ENCODE measurements at places on chromosomes 2 and 18.

DNA sequence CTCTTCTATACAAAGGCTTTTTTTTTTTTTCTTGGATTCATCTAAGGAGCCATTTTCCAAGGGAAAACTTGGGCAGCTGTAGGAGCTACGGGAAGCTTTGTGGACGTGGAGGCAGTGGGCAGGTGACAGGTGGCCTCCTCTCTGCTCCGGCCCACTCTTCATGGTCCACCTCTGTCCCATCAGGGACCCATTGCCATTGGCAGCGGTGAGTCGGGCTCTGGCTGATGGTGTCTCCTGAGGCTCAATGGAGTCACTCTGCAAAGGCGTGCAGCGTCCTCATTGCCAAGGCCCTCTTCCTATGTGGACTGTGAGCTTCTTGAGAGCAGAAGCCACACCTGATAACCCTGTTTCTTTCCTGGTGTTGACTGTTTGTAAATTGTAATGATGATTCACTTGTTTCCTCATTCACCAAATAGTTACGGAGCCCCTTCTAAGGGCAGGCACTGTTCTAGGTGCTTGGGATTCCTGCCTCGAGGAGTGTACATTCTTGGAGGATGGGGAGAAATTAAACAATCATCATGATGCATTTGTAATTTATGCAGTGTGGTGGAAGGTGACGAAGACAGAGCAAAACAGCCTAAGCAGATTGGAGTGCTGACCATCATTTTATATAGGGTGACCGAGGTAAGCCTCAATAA is 240.3 kb upstream of the HS6ST1 start:
- DNase-seq, result no peak

GRCh38 chr2:190882856-190883582 is 2.4 kb downstream of the GLS start:
- DNase-seq, result no peak

- peak; percentile 68 for DNase-seq
Measured at GRCh38 chr2:15797231-15797938, 143.0 kb upstream of the MYCN start.

GRCh38 chr2:238216651-238217184 is 13.2 kb upstream of the ILKAP start:
- DNase-seq, result no peak

DNA sequence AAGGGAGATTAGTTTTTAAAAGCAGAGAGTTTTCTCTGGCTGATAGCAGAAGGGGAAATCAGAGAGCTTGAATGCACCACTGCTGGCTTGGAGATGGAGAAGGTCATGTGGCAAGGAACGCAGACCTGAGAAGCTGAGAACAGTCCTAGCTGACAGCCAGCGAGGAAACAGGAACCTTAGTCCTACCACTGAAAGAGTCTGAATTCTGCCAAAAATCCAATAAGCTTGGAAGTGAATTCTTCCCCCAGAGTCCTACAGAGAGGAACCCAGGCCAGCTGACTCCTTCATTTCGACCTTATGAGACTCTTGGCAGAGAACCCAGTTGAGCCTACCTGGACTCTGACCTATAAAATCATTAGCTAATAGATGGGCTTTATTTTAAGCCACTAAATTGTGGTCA is 371.9 kb upstream of the TNP1 start:
- no peak for DNase-seq

GRCh38 chr18:57998461-57998860 is 45.6 kb upstream of the NEDD4L start:
- no peak for DNase-seq

DNA sequence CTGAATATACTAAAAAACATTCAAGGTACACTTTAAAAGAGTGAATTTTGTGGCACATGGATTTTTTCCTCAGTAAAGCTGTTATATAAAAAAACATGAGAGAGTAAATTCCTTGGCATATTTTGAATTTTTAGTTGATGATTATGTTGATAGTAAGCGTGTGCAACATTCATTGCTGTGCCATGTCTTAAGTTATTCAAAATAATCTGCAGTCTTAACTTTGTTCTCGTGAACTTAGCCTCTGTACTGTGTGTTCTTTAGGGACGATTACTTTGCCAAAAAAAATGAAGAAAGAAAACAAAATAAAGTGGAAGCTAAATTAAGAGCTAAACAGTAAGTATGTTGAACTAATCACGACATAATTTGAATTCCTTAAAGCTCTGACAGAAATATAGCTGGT is 9.6 kb downstream of the SSB start:
- DNase-seq, result no peak

- no peak for DNase-seq
Measured at GRCh38 chr18:23306822-23307221, 146.3 kb upstream of the RIOK3 start.

DNA sequence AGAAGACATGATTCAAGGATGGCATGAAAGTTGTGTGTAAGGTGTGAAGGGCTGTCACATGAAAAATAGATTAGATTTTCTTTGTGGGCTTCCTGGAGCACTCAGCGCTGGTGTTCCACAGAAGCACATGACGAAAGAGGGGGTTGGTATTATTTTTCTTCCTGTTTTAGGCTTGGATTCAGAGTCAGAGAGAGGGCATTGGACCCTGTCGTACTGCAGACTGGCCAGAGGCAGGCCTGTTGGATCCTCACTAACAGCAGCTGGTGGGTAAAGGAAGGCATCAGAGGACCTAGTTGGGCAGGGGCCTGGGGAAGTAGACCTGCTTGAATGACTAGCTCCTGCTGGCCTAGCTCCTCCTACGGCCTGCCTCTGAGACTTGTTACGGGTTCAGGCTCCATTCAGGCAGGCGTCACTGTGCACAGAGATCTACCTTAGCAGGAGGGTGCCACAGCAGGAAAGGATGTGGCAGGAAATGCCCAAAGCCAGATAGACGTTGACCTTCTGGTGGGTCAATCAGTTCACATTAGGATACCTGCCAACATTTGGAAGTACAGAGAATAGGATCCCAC is 13.1 kb downstream of the CTLA4 start:
- DNase-seq, result no peak

- no peak for DNase-seq
Measured at GRCh38 chr2:121287146-121287798, 2.3 kb upstream of the TFCP2L1 start.

GRCh38 chr2:106063181-106063580 is 130.9 kb downstream of the UXS1 start:
- no peak for DNase-seq

DNA sequence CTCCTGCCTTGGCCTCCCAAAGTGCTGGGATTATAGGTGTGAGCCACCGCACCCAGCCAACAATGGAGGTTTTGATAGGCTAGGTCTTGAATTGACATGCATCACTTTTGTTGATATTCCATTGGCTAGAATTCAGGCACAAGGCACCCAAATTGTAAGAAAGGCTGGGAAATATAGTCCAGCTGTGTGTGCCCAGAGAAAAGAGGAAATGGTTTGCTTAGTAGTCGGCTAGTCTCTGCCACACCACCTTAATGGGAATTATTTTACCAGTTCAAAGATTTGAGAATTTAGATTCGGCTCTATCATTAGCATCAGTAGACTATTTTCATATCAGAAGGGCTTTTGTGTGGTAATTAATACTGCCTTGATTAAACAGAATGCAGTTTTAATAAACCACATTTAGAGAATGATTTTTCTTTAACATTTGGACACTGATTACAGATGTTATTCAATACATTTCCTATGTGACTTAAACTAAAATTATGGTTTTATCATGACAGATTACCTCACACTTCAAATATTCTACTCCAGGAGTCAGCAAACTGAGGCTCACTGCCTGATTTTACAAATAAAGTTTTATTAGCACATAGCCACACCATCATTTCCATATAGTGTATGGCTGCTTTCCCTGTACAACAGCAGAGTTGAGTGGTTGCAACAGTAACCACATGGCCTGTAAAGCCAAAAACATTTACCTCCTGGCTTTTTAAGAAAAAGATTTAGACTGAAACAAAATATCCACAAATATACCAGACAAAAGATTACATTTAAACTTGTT is 27.4 kb downstream of the DBI start:
- DNase-seq, result no peak
